NCI-H1105 (cell line): ENCODE measurements at places on chromosomes 6 and 20.

- no peak for DNase-seq
Observed at GRCh38 chr6:92196325-92196724, 1223.0 kb downstream of the EPHA7 start.

DNA sequence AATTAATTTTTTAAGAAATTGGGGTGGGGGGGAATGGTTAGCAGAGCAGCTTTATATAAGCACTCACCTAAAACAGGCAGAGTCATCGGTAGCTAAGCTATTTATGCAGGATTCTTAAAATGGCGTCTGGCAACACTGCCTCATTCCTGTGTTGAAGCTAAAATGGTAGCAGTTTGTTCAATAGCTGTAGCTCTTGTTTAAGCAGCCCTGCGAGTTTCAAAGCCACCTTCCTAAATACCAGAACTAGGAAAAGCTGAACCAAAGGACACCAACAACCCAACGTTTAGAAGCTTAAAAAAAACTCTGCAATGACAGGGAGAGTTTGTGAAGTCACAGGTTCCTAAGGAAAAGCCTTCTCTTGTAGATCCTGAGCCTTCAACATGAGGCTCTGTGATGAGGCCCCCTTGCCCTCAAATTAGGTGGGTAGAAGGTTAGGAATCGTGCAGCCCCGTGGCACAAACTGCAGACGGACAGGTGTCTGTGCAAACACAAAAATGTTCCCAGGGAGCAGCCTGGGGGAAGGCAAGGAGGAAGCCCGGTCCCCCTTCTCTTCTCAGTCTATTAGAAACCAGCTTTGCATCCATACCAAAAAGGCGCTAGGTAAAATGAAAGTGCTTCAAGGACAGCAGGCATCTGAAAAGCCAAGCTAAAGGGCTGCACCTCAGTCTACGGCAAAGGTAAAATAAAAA is 4.7 kb downstream of the ZMYND8 start:
- DNase-seq: peak; percentile 54

GRCh38 chr20:54078296-54078984 is 8.0 kb upstream of the BCAS1 start:
- no peak for DNase-seq

- no peak for DNase-seq
Observed at GRCh38 chr6:109238396-109238795, 143.1 kb downstream of the CEP57L1 start.

- DNase-seq: peak; percentile 86
Observed at GRCh38 chr20:10433623-10434466, at the start of gene MKKS. Gene MKKS, minus strand, starts transcription at chr20:10434222. Its CDS starts 20,708 bp downstream, at chr20:10413514.

DNA sequence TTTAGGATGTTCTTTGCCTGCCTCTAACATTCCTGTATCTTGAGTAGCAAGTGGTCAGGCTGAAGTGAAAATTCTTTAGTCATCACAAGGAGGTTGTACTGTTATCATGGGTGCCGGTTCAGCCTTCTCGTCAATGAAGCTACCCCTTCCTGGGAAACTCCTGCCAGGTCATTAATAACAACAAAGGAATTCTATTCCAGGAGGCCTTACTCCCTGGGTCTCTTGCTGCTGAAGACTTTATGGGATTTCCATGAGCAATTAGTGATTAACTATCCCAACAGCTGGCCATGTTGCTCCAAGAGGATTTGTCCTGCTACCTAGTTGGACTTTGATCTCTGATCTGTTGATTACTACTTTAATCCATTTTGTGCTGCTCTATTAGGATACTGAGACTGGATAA is 62.7 kb upstream of the ELOVL5 start:
- DNase-seq: no peak

DNA sequence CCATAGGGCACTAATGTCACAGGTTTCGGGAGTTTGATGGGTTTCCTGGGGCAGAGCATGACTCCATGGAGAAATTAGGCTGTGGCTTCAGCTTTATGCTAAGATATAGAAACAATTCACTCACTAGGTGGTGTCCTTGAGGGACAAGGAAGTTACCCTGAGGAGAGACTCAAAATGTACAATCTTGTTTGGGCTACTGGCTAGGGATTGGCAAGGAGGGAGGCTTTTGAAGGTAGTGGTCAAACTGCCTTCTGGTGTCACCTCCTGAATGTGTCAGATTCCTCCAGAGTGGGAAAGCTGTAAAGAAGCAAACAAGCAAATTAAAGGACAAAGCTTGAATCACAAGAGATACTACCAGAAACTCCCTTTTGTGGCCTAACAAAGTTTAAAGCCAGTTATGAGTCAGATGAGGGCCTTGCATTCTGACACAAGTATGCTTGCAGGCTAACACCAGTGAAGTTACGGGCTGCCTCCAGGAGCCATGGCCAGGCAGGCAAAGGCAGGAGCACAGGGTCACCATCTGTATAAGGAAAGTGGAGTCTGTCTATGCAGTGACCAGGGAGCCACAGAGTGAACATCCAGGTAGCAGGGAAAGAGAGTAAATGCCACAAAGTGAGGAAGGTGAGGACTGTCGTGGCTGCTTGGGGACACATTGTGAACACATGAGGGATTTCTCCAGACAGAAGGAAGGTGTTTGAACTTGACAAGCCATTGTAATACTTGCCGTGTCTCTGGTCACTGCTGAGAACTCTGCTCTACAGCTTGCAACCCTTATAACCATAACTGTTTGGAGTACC is 107.7 kb upstream of the DTNBP1 start:
- no peak for DNase-seq

- no peak for DNase-seq
Observed at GRCh38 chr6:89974834-89975233, 80.6 kb downstream of the GJA10 start.

GRCh38 chr6:87724983-87725811 is 23.2 kb upstream of the AKIRIN2 start:
- DNase-seq: no peak

DNA sequence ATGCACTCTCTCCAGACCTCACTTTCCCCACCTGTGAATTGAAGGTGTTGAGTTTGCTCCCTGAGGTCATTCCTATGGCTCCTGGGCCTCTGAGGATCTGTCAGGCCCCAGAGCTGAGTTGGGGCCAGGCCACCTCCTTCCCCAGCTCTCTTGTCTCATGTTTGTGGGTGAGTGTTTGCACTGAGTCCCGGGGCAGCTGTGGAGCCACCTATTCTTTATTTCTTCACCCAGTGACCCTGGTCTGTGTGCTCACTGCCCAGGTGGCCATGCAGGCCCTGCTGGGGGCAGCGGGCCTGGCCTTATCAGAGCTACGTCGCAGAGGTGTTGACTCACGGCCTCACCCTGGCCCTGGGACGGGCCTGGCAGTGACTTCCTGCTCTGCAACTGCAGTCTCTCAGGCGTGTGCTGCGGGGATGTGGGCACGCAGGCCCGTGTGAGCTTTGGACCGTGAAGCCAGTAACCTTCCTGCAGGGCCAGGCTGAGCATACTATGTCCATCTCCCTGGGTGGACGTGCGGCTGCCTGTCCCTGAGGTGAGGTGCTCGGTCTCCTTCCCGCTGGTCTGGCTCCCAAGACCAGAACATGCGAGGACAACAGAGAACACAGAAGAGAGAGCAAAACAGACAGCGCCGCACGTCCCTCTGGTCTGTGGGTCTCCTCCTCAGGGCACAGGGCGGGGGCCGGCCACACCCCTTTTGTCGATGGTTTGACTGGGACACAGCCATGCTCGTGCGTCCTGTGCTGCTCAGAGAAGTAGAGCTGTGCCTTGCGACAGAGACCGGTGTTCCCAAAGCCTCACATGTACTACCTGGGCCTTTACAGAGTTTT is 12.1 kb downstream of the TMEM181 start:
- DNase-seq: no peak

DNA sequence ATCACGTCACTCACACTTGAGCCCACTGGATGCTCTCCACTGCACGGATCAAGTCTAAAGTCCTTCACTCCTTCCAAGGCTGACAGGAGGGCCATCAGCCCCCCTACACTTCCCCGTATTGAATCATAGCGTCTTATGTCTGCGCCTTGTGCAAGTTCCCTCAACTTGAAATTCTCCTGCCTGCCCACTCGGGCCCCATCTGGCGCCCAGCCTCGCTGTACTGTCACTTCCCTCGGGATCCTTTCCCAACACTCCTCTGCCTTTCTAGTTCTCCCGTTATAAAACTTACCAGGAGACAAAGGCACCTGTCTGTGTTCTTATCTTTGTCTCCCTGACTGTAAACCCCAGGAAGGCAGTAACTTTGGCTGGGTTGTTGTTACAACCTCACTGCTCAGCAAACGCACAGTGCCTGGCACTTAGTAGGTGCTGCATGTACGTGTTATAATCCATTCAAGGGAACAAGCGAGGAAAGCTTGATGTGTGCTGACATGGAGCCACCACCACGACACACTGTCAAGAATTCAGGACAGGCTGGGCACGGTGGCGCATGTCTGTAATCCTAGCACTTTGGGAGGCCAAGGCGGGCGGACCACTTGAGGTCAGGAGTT is 33.8 kb upstream of the ZFAND3 start:
- DNase-seq: no peak

- no peak for DNase-seq
Observed at GRCh38 chr20:10603378-10603777, 70.4 kb downstream of the JAG1 start.

- DNase-seq: no peak
Observed at GRCh38 chr6:88119769-88120168, 46.4 kb downstream of the CNR1 start.

DNA sequence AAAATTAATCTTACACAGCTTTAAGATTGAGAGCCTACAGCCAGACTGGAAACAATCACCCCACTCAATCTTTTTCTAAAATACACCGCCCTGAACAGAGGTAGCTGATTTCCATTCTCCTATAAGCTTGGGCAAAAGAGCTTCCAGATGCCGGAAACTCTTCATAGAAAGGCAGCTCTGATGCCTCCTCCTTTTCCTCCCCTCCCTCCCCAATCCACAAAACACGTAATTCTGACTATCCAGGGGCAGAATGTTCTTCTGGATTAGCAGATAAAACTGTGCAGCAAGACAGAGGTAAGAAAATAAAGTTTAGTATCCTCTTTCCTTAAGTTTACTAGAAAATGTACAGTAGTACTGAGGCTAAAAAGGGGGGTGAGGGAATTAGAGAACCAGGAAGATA is 15.8 kb downstream of the ADNP start:
- no peak for DNase-seq

DNA sequence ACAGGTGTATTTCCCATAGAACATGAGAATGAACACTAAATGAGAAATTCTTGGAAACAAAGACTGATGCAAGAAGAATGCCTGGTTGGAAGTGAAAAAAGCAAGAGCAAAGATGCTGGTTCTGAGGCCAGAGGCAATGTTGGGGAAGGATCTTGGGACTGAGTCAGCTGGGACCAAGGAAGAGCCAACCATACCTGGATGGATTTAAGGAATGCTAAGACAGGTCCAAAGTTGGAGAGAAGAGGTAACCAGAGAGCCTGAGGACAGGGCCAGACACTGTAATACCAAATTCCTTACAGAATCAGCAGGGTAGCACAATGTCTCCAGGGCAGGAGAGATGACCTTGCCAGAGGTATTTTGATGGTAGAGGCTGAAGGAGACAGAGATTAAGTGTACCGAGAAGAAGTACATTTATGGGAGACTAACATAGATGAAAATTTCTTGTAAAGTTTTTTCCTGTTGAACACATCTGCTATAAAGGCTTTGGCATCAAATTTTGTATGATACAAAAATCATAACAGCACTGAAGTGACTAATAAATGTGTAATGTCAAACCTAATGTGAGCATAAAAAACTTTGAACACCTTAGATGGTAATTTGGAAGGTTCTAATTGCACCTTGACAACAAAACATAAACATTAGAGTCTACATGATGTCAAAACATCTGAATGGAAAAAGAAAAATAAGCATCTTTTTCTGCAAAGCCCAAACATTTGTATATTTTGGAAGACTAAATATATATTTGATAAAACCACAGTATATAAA is 221.7 kb upstream of the MARCKS start:
- DNase-seq: no peak

DNA sequence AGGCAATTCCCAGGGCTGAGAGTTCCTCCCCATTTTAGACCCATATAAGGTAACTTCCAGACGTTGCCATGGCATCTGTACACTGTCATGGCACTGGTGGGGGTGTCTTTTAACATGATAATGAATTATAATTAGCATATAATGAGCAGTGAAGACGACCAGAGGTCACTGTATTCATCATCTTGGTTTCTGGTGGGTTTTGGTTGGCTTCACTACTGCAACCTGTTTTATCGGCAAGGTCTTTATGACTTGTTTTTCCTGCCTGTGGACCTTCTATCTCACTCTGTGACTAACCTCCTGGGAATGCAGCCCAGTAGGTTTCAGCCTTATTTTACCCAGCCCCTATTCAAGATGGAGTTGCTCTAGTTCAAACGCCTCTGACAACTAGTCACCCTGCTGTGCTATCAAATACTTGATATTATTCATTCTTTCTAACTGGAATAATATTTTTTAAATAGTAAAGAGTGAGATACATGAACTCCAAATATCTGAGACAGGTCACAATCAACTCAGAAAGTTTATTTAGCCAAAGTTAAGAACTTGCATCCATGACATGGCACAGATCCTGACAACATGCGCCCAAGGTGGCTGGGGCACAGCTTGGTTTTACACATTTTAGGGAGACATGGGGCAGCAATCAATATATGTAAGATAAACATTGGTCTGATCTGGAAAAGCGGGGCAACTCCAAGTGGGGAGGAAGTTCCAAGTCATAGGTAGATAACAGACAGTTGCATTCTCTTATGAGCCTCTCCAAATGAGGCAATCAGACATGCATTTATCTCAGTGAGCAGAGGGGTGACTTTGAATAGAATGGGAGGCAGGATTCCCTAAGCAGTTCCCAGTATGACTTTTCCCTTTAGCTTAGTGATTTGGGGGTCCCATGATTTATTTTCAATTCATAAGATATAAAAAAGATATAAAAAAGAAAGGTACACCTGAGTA is 1.2 kb upstream of the UFL1 start:
- DNase-seq: no peak

DNA sequence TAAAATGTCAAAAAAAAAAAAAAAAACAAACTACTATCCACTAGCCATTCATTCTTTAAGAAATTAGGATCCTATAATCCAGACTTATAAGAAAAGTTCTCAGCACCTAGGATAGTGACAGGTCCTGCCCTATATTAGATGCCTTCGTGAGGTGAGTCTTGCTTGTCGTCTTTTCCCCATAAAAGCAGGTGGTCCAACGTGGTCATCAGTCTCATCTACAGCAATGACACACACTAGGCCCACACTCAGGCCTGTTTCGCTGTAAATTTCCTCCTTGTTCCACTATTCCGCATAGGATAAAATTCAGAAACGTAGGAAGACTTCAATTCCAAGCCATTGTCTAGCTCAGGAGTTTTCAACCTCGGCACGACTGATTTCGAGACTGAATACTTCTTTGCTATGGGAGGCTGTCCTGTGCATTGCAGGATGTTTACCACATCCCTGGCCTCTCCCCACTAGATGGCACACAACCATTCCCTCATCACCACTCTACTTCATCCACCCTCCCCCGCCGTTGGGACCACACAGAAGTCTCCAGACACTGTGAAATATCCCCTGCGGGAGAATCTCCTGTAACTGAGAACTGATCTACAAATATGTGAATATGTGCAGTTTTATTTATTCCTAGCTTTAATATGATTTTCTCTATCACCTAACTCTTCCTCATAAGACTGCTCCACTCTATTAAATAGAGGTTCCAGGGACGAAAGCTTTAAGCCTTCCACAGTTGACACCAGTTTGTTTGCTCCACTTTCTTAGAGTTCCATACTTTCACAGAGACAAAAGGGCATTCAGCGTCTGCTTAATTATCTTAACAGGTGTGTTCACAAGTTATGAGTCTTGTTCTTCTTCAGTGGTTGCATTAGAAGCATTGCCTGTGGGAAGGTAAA is 346.3 kb downstream of the BMP2 start:
- peak; percentile 25 for DNase-seq

- no peak for DNase-seq
Observed at GRCh38 chr20:1474817-1475603, 8.4 kb upstream of the NSFL1C start.

GRCh38 chr20:36441416-36441815 is 99.9 kb upstream of the MYL9 start:
- DNase-seq: no peak

- no peak for DNase-seq
Observed at GRCh38 chr6:3449750-3450305, 7.0 kb downstream of the SLC22A23 start.
